ENCODE measurements at places on chromosomes 12 and 14. TPM values are rescaled to one million over a fixed set of nuclear protein-coding genes. Genes with fewer than 3 reads are reported as not detected.

TSPAN19 gene
- not detected for total RNA-seq

- H3K27me3 ChIP-seq: no peaks in the 10 kb centered on the region
- no peak overlapping the region for H3K4me3 ChIP-seq
- no peak overlapping the region for H3K27ac ChIP-seq
These were observed 780.2 kb upstream of the SEL1L start for GRCh38 chr14:82313889-82314288.

- no peak for DNase-seq
- peaks cover 28% of the 10 kb centered on the region for H3K4me1 ChIP-seq
- peak overlapping the region; percentile 95 for H3K4me3 ChIP-seq
- peak overlapping the region; percentile 95 for H3K27ac ChIP-seq
- H3K36me3 ChIP-seq: peaks cover 26% of the 10 kb centered on the region
These were observed 966 bp downstream of the BICD1 start for GRCh38 chr12:32107359-32108267.

DNA sequence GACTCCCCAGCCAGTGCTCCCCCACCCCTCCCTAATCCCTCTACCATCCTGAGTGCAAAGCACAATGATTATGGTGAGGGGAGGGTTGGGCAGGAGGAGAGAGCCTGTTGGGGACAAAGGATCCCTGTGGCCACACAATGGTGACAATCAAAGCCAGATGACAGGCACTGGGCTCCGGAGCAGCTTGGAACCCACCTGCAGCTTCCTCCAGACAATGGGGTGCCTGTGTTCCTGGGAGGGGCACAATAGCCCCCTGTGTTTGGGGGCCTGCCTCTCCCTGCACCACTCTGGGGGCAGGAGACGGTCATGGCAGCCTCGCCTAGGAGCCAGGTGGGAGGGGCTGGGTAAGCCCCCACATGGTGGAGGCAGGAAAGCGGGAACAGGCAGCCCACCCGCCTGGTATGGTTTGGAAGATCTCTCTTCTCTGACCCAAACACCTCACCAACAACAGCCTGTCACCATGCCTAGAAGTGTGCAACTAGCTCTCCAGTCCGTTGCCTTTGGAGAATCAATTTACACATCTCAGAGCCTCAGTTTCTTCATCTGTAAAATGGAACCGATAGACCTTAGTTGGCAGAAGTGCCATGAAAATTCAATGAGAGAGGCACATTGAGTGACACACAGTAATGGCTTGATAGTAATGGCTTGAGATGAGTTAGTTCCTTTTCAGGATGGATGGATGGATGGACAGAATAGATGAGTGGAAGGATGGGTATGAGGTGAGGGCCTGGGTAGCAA lies 53.0 kb downstream of the MVK start:
- peaks cover 27% of the 10 kb centered on the region for H3K27me3 ChIP-seq
- peaks cover 3% of the 10 kb centered on the region for H3K4me1 ChIP-seq
- no peak for DNase-seq
- no peaks in the 10 kb centered on the region for H3K36me3 ChIP-seq
- H3K27ac ChIP-seq: no peak overlapping the region

MMP17 gene
- total RNA-seq: 11.3 TPM

- H3K27ac ChIP-seq: no peak overlapping the region
- no peaks in the 10 kb centered on the region for H3K4me1 ChIP-seq
- no peaks in the 10 kb centered on the region for H3K27me3 ChIP-seq
These were observed 39.7 kb downstream of the RAD51B start for GRCh38 chr14:67859169-67859749.

- H3K36me3 ChIP-seq: no peaks in the 10 kb centered on the region
- no peaks in the 10 kb centered on the region for H3K4me1 ChIP-seq
- no peak for DNase-seq
These were observed 288.4 kb downstream of the DAD1 start for GRCh38 chr14:22300646-22301045.

- peaks cover 13% of the 10 kb centered on the region for H3K27me3 ChIP-seq
- H3K27ac ChIP-seq: no peak overlapping the region
- DNase-seq: no peak
- H3K4me1 ChIP-seq: no peaks in the 10 kb centered on the region
- no peak overlapping the region for H3K4me3 ChIP-seq
These were observed 34.2 kb downstream of the ZCRB1 start for GRCh38 chr12:42291680-42292079.

DNA sequence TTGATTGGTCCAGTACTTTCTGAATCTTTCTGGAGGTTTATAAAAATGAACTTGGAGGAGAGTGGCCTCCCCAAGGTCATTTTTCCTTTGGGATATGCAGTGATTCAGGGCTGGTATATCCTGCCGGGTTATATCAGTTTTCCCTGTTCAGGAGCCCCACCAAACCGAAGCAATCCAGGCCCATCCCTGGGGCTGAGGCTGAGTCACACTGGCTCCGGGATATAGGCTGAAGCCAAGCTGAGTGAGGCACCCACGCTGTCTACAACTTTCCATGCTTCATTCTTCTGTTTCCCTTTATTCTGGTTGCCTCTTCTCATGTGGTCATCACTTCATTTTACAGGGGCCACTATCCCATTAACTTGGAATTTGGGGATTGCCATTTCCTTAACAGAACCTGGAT lies 3.4 kb downstream of the SSPN start:
- no peak overlapping the region for H3K27ac ChIP-seq
- no peaks in the 10 kb centered on the region for H3K27me3 ChIP-seq
- peaks cover 2% of the 10 kb centered on the region for H3K36me3 ChIP-seq
- no peak for DNase-seq
- H3K4me1 ChIP-seq: peaks cover 13% of the 10 kb centered on the region

ART4 gene
- total RNA-seq: not detected

NEK9 gene
- 97.7 TPM for total RNA-seq

RNASE4 gene
- 1.0 TPM for total RNA-seq

- peaks cover 27% of the 10 kb centered on the region for H3K4me1 ChIP-seq
- peak overlapping the region; percentile 87 for H3K4me3 ChIP-seq
- no peaks in the 10 kb centered on the region for H3K27me3 ChIP-seq
- H3K36me3 ChIP-seq: no peaks in the 10 kb centered on the region
- H3K27ac ChIP-seq: peak overlapping the region; percentile 84
These were observed 505 bp upstream of the HEBP1 start for GRCh38 chr12:13000616-13000924.

GRCh38 chr14:90643982-90644670 lies 172.1 kb downstream of the TTC7B start:
- no peaks in the 10 kb centered on the region for H3K36me3 ChIP-seq
- no peaks in the 10 kb centered on the region for H3K4me1 ChIP-seq

- H3K4me1 ChIP-seq: no peaks in the 10 kb centered on the region
- no peak overlapping the region for H3K4me3 ChIP-seq
- no peak for DNase-seq
- no peaks in the 10 kb centered on the region for H3K36me3 ChIP-seq
These were observed 102.1 kb upstream of the GZMB start for GRCh38 chr14:24735984-24736630.

DNA sequence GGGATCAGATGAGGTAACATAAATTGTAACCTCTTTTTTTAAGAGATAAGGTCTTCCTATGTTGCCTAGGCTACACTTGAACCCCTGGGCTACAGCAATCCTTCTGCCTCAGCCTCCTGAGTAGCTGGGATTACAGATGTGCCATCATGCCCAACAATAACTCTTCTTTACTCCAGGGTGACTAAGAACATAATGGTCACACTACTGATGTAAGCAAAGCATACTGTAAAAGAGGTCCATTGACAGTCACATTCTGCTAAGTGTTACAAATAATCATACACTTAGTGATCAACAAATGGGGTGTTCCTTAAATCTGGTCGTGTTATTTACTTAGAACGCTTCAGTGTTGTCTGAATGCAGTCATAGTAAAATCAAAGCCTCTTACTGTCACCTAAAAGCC lies 68.9 kb downstream of the EPS8 start:
- no peak overlapping the region for H3K27ac ChIP-seq
- no peaks in the 10 kb centered on the region for H3K36me3 ChIP-seq
- no peaks in the 10 kb centered on the region for H3K27me3 ChIP-seq
- H3K4me3 ChIP-seq: no peak overlapping the region
- no peak for DNase-seq
- H3K4me1 ChIP-seq: no peaks in the 10 kb centered on the region

- H3K4me1 ChIP-seq: no peaks in the 10 kb centered on the region
- no peaks in the 10 kb centered on the region for H3K36me3 ChIP-seq
- H3K27ac ChIP-seq: no peak overlapping the region
- H3K27me3 ChIP-seq: peaks cover 11% of the 10 kb centered on the region
- no peak for DNase-seq
- no peak overlapping the region for H3K4me3 ChIP-seq
These were observed 101.9 kb downstream of the SLC8A3 start for GRCh38 chr14:70086685-70087379.

DNA sequence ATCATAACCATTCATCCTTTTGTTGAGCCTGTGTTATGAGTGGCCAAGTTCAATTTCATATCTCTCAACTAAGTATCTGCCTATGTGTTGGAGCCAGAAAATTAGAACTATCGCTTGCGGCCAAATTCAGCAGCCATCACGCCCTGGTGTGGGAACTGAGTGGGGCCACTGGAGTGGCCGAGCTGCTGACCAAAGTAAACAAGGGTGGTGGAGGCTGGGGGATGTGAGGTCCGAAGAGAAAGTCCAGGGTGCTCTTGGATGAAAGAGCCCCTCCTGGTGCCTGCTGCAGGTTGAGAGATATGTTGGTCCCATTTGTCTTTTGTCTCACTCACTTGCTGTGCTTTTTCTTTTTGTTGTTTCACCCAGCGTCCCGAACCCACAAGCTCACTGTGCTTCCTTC lies 14.9 kb downstream of the ADGRD1 start:
- no peak overlapping the region for H3K4me3 ChIP-seq
- no peak for DNase-seq
- peaks cover 20% of the 10 kb centered on the region for H3K4me1 ChIP-seq
- H3K36me3 ChIP-seq: no peaks in the 10 kb centered on the region

DNA sequence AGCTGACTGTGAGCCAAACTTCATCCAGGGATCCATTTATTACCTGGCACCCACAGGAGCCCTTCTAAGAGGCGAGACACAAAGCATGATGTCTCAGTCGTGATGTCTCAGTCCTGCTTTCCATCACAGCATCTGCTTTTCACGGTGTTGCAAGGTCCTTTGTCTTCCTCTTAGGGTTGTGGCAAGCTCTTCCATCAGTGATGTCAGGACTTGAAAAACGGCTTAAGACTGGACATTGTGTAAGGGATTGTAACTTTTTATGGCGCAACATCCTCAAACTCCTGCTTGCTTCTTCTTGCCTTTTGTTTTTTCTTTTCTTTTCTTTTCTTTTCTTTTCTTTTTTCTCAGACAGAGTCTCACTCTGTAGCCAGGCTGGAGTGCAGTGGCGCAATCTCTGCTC lies 586.5 kb upstream of the TMEM132C start:
- H3K36me3 ChIP-seq: no peaks in the 10 kb centered on the region
- no peak for DNase-seq
- H3K27me3 ChIP-seq: no peaks in the 10 kb centered on the region
- H3K4me3 ChIP-seq: no peak overlapping the region
- H3K27ac ChIP-seq: no peak overlapping the region
- H3K4me1 ChIP-seq: no peaks in the 10 kb centered on the region

DNA sequence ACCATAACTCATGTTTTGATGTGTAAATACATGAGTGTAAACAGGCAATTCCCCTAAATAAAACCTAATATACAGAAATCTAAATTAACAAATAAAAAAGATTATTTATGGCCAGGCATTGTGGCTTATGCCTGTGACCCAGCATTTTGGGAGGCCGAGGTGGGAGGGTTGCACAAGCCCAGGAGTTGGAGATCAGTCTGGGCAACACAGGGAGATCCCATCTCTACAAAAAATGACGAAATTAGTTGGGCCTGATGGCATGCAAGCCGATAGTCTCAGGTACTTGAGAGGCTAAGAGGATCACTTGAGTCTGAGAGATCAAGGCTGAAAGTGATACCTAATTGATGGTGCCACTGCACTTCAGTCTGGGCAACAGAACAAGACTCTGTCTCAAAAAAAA lies 48.7 kb downstream of the BCAT1 start:
- H3K36me3 ChIP-seq: peaks cover 2% of the 10 kb centered on the region
- peaks cover 19% of the 10 kb centered on the region for H3K27me3 ChIP-seq
- peaks cover 23% of the 10 kb centered on the region for H3K4me1 ChIP-seq
- no peak for DNase-seq
- H3K27ac ChIP-seq: no peak overlapping the region

DNA sequence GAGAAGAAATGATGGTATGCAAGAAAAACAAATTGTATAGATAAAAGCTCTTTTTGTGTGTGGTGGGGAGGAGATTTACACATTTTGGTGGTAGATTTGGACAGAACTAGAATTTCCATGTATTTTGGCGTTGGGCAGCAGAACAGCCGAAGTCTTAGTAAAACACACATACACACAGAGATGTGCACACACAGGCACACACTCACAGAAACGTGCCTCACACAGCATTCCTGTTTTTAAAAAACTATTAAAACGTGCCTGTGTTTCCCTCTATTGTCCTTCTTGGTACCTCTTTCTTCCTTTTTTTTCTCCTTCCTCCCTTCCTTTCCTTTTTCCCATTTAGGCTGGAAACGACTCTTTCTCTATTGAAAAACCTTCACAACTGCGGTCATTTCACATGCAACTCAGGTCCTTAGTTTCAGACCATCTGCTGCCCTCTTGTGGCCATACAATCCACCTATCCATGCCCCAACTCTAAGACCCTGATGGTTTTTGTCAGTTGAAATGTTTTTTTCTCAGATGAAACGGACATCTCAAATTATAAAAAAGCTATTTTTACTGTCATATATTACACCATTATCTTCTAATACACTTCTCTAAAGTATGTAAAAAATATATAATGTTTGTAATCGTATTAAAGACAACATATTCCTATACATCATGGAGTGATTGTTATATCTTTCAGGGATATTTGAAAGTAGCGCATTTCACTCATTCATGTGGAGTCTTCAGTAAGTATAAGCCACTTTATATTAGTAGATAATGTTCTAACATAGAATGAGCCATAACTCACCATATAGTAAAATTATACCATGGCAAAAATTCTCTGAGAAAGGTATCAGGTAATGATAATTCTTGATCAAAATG lies 386.7 kb upstream of the NOVA1 start:
- no peak overlapping the region for H3K4me3 ChIP-seq
- DNase-seq: no peak
- H3K27me3 ChIP-seq: no peaks in the 10 kb centered on the region
- H3K36me3 ChIP-seq: no peaks in the 10 kb centered on the region
- no peak overlapping the region for H3K27ac ChIP-seq
- H3K4me1 ChIP-seq: no peaks in the 10 kb centered on the region

DNA sequence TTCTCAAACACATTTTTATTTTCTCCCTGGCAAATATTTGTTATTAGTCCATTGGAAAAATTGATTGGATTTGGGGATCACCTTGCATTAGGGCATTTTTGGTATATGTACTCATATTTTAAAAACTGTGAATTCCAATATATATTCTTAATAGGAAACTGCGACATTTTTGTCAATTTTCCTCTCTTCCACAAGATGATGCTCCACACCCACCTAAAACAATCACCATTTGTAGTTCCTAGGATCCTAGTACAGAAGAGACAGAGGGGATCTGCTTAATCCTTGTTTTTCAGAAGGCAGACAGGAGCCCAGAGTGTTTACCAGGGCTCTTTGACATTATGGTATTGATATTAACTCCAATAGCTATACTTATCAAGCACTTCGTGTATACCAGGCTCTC lies 22.8 kb upstream of the OASL start:
- no peak for DNase-seq
- peaks cover 11% of the 10 kb centered on the region for H3K4me1 ChIP-seq
- H3K27ac ChIP-seq: no peak overlapping the region
- no peaks in the 10 kb centered on the region for H3K36me3 ChIP-seq

- H3K27me3 ChIP-seq: peaks cover 42% of the 10 kb centered on the region
- no peak overlapping the region for H3K4me3 ChIP-seq
- no peaks in the 10 kb centered on the region for H3K4me1 ChIP-seq
- H3K36me3 ChIP-seq: no peaks in the 10 kb centered on the region
- H3K27ac ChIP-seq: no peak overlapping the region
These were observed 89.7 kb upstream of the MYL2 start for GRCh38 chr12:111010061-111010460.

All from activated B cell treated with CpG ODN at 0.5 μM for 24 hours (primary cell).